Tibial artery (tissue), 4 donors: ENCODE measurements at places on chromosomes 6 and 20.

DNA sequence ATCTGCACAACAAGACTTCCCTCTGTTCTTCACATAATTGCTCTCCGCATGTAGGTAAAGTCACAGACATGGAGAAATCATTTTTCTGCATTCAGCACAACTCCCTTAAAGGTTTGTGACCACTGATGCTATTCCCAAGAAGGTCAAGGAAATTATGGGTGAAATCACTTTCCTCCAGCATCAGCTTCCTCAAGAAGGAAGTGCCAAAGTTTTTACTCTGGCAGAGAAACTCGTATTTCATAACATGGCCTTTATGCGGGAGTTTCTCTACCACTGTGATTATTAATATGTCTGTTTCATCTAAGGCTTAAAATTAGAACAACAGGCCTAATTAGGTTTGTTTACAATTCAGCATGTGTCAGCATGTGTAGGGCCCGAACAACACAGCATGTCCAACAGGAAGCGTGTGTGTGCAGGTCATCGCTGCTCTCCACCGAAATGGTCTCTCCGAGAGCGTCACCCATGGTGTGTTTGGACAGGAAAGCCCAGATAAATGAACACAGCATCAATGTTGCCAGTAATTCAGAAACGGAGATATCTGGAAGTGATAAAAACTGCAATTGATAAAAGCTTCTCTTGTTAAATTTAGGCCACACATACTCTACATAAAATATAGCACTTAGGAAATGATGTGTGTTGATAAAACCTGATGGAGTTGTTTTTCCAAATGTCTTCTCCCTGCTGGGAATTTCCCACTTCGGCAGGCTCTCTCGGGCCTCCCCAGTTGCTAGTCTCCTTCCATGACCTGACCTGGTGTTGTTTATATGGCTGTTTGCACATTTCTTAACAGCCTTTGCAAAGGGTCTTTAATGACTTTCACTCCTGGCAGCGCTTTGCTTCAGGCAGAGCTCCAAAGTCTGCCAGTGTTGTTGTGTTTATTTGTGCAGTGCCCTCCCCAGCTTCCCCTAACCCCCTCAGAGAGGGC lies 265.1 kb upstream of the CEP162 start:
- DNase-seq, result no peak

DNA sequence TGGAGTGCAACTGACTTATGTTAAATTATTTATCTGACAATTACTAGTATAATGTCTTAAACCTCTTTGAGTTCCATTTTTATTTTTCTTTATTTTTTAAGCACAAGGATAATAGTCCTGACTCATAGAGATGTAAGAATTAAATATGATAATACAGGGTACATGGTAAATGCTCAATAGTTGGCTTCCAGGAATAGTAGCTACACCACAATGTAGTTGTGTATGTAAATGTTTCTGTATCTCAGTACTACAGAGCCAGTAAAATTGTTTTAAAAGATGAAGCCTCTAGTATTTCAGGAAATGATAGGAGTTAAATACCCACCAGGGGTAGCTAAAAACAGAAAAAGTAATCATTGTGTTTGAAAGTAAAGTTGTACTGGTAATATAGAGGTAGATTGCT lies 487.4 kb upstream of the IRAK1BP1 start:
- no peak for DNase-seq

- peak; percentile 67 for DNase-seq
Measured at GRCh38 chr6:6736791-6737654, 148.5 kb downstream of the LY86 start.

GRCh38 chr20:53652090-53652858 lies 58.6 kb upstream of the ZNF217 start:
- DNase-seq, result no peak

- DNase-seq, result no peak
Measured at GRCh38 chr6:131519670-131520436, 53.2 kb upstream of the ARG1 start.

- no peak for DNase-seq
Measured at GRCh38 chr6:168301648-168302398, 17.8 kb downstream of the DACT2 start.

- DNase-seq, result no peak
Measured at GRCh38 chr6:38192011-38192410, 372.5 kb downstream of the ZFAND3 start.

DNA sequence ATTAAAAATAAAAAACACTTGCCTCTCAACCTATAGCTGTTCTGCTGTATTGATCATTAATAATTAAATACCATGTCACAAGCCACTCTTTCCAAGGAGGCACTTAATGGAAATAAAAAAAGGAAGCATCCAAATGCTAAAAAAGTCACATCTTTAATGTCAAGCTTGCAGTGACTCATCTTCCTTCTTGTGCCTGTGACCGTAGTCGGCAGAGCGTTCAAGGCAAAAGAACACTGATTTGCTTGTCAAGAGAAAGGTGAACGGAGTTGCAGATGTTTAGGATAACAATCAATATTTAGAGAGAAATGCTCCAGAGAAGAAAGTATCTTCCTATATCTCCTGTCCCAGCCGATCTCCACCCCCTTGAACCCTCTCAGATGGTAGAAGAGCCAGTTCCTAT lies 341.0 kb upstream of the OPRM1 start:
- no peak for DNase-seq

GRCh38 chr6:133503336-133503729 lies 262.2 kb downstream of the EYA4 start:
- DNase-seq, result no peak

- peak; percentile 53 for DNase-seq
Measured at GRCh38 chr20:2314759-2315439, 19.1 kb downstream of the TGM3 start.

GRCh38 chr6:54286141-54286540 lies 22.1 kb upstream of the TINAG start:
- no peak for DNase-seq

- DNase-seq, result peak; percentile 32
Measured at GRCh38 chr20:17794400-17794799, 94.6 kb downstream of the BANF2 start.

DNA sequence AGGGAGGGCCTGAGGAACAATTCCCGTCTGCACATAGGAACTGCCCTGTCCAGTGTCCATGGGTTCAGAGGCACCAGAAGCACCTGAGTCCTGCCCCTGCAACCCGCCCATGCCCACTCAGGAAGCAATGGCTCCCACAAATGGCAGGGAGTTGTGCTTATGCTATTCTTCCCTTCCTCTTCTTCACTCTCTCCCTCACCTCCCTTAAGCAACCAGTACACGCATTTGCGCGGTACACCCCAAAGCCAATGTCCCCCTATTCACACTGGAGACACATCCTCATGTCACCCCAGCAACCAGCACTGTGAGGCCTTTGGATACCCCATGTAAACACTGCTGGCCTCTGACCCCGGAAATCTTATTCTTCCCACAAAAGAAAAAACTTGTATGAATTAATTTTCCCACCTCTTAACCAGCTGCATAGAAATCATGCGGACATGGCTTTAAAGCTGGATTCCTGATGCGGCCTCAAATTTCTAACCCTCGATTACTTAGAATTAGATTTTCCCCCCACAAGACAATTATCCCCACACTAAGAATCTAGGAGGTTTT lies 30.9 kb downstream of the FYN start:
- DNase-seq, result no peak

- DNase-seq, result no peak
Measured at GRCh38 chr6:5580736-5581581, 319.6 kb downstream of the FARS2 start.

- no peak for DNase-seq
Measured at GRCh38 chr20:5090191-5090590, 29.6 kb downstream of the PCNA start.

- DNase-seq, result no peak
Measured at GRCh38 chr6:159582736-159583135, 110.3 kb downstream of the SOD2 start.

- no peak for DNase-seq
Measured at GRCh38 chr20:13364278-13365170, 143.4 kb downstream of the ISM1 start.

DNA sequence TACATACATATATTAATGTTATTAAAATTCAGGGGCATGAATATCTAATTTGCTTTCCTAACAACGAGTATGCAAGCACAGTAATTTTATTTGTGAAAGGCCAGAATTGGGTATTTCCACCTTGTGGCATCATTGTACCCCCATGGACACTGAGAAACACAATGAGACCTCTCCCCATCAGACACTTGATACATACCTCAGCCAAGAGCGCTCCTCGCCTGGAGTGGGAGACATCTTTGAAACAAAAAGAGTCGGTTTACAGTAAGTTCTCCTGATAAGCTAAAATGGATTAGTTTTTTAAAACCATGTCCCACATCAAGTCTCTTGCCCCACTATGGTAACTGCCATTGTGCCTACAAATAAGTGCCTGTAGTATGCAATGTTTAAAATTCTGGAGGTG lies 2.1 kb downstream of the CNR1 start:
- DNase-seq, result no peak

GRCh38 chr6:134190883-134191282 lies 127.0 kb downstream of the SGK1 start:
- DNase-seq, result no peak

DNA sequence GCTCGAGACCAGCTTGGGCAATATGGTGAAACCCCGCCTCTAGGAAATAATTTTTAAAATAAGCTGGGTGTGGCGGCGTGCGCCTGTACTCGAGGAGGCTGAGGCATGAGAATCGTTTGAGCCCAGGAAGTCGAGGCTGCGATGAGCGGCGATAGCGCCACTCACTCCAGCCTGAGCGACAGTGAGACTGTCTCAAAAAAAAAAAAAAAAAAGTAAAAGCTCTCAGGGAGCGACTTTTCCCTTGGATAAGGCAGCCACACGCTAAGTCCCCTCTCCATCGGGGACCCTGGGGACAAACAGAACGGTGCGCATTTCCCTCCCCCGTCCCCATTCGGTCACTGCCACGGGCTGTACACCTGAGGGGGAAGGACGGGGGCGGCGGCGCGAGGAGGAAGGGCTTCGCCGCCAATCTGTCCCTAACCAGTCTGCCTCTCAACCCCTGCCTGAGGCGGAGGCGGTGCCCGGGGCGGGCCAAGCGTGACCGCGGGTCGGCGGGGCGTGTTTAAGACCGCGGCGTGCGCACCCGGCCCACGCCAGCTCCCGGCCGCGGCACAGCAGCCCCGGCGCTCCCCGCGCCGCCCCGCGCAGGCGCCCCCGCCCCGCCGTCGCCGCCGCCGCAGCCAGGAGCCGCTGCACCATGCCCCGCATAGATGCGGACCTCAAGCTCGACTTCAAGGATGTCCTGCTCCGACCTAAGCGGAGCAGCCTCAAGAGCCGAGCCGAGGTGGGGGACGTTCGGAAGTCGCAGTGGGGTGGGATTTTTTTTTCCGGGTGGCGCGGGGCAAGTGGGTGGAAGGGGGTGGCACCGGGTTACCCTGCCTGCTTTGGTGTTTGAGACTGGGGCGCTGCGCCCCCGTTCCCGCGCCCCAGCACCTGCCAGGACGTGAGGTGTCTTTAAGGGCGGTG lies at the start of gene GMPR:
Gene GMPR (plus strand): TSS at position 531 of the 906 bp plus-strand sequence. CDS start 107 bp downstream, at position 638.
- peak; percentile 95 for DNase-seq

- DNase-seq, result no peak
Measured at GRCh38 chr6:84182001-84182400, 45.4 kb downstream of the CEP162 start.

DNA sequence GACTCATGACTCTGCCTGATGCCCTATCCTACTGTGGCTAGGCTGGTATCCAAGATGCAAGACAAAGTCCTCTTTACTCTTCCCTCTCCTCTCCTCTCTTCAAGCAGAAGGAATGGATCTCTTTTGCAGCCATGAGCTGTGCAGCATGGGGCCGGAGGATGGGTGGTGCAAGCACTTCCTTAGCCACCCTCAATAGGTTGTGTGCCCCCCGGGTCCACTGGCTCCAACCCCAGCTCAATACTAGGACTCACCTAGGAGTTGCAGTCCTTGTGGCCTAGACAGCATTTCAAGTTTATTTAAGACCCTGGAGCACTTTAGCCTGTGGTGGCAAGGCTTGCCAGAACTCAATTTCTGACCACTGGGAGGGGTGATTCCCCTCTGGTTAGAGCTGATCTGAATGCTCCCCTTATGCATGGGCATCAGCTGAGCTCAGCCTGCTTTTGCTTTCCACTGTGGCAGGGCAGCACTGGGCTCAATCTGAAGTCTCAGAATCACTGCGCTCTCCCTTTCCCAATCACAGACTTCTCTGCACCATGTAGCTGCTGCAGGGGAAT lies 29.0 kb upstream of the GRM4 start:
- no peak for DNase-seq

GRCh38 chr6:168584671-168585070 lies 143.7 kb downstream of the SMOC2 start:
- DNase-seq, result no peak

- no peak for DNase-seq
Measured at GRCh38 chr20:16695628-16696027, 34.2 kb upstream of the SNRPB2 start.

- no peak for DNase-seq
Measured at GRCh38 chr20:40414843-40415615, 274.0 kb downstream of the MAFB start.

- no peak for DNase-seq
Measured at GRCh38 chr20:58128635-58129625, 99.5 kb downstream of the ANKRD60 start.

DNA sequence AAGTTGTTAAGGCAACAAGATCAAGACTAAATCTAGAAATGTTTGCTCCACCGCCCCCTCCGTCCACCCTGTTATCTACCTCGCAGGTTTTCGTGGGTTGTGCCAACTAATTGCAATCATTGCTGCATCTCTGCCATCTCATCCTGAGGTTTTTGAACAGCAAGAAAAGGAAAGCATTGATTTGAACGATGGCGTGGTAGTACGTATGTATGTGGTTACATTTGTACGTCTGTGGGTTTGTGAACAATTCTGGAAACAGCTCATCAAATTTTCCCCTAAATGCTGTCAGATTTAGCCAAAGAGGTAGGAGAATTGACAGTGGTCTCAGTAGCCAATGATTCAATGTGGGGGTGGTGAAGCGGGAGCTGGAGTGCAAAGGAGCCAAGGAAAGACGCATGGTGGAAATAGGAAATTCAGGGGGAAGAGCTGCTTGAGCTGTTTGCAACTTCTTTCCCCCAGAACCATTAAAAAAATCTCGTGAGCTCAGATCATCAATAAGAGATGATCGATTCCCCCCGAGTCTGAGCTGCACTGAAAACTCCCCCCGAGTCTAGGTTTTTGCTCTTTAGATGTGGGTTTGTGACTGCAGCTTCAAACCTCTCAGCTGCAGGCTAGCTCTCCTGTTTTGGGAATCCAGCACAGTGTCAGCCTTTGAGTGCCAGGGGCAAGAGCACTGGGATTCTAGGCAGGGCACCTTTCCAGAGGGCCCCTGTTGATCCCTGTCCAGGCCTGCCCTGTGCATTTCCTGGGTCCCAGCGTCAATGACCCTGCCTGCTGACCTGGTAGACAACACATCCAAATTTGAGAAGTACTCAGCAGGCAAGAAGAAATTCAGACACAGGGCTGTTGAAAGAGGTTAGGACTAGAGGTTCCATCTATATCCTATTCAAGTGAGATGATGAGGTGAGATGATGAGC lies 72.6 kb upstream of the LY86 start:
- DNase-seq, result no peak

GRCh38 chr6:45590226-45590625 lies 212.5 kb upstream of the SUPT3H start:
- no peak for DNase-seq

GRCh38 chr6:79543886-79544285 lies 6.7 kb upstream of the LCA5 start:
- DNase-seq, result no peak
